ENCODE measurements at places on chromosomes 6 and 20. TPM values are rescaled to one million over a fixed set of nuclear protein-coding genes. Genes with fewer than 3 reads are reported as not detected.

ZC2HC1B gene
- total RNA-seq, result 1.5 TPM

PLCB4 gene
- total RNA-seq, result not detected

EPB41L1 gene
- total RNA-seq, result 0.64 TPM

CDC5L gene
- total RNA-seq, result 20.0 TPM

TAGAP gene
- total RNA-seq, result 129 TPM

C6orf141 gene
- not detected for total RNA-seq

GRCh38 chr6:134714679-134715078, 235.2 kb downstream of the ALDH8A1 start:
- DNase-seq, result no peak
- H3K4me1 ChIP-seq, result no peaks in the 10 kb centered on the region
- H3K27ac ChIP-seq, result no peak overlapping the region
- H3K27me3 ChIP-seq, result peaks cover 21% of the 10 kb centered on the region

DNA sequence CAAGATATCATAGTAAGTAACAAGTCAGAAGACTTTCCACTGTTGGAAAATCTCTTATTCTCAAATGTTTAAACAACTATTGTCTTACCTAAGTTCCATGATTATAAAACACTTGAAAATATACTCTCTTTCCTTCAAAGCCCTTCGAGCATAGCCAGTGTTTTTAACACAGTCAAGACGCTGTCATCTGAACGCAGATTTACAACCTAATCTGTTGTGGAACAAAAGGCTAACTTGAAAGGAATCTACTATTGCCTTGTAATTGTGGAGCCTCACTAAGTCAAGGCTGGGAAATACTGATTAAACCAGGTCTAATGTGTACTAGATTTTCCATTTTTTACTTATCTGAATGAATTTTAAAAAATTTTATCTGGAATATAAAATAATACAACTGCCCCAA, 205.8 kb downstream of the TRDN start:
- H3K36me3 ChIP-seq, result no peaks in the 10 kb centered on the region
- no peak overlapping the region for H3K4me3 ChIP-seq
- no peaks in the 10 kb centered on the region for H3K27me3 ChIP-seq
- no peak for DNase-seq

- H3K36me3 ChIP-seq, result peaks cover 10% of the 10 kb centered on the region
- H3K4me1 ChIP-seq, result peaks cover 4% of the 10 kb centered on the region
- no peak overlapping the region for H3K27ac ChIP-seq
- no peak for DNase-seq
Measured at GRCh38 chr6:107386340-107386739, 73.0 kb downstream of the PDSS2 start.

GRCh38 chr6:44737829-44738528, 350.5 kb downstream of the CDC5L start:
- H3K36me3 ChIP-seq, result no peaks in the 10 kb centered on the region
- no peak for DNase-seq
- H3K27me3 ChIP-seq, result no peaks in the 10 kb centered on the region
- H3K27ac ChIP-seq, result no peak overlapping the region
- H3K4me1 ChIP-seq, result peaks cover 1% of the 10 kb centered on the region

GRCh38 chr6:33391922-33392594, 435 bp downstream of the KIFC1 start:
- no peak for DNase-seq
- peak overlapping the region; percentile 79 for H3K4me3 ChIP-seq
- H3K36me3 ChIP-seq, result no peaks in the 10 kb centered on the region
- no peaks in the 10 kb centered on the region for H3K27me3 ChIP-seq
- peaks cover 25% of the 10 kb centered on the region for H3K4me1 ChIP-seq

DNA sequence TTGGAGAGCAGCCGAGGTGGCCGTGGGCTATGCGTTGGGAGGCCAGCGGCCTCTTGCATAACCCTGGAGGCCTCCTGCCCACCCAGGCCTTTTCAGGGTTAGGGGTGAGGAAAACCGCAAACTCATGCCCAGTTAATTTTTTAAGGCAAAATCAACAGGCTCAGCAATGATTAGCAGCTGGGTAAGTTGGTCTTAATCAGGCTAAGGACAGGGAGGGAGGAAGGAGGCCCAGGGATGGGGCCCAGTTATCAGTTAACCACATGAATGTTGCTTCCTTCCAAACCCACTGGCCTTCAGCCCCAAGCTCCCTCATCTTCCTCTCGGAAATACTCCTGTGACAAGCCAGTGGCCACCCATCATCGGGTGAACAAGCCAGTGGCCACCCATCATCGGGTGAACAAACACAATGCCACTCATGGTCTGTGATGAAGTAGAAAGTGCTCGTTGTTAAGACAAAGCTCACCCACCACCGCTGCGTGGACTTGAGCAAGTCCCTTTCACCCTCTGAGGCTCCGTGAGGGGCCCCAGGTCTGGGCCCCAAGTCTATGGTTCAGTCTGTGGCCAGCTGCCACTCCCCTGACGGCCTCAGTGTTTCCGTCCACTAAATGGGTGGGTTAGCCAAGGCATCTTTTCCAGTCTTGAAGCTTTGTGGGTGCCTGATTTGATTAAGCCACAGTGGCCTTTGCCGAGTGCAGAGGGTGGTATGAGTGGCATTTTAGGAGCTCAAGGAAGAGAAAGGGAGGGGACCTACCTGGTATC, 39.4 kb downstream of the HNF4A start:
- H3K4me1 ChIP-seq, result no peaks in the 10 kb centered on the region
- H3K27me3 ChIP-seq, result peaks cover 12% of the 10 kb centered on the region
- no peak overlapping the region for H3K4me3 ChIP-seq

DNA sequence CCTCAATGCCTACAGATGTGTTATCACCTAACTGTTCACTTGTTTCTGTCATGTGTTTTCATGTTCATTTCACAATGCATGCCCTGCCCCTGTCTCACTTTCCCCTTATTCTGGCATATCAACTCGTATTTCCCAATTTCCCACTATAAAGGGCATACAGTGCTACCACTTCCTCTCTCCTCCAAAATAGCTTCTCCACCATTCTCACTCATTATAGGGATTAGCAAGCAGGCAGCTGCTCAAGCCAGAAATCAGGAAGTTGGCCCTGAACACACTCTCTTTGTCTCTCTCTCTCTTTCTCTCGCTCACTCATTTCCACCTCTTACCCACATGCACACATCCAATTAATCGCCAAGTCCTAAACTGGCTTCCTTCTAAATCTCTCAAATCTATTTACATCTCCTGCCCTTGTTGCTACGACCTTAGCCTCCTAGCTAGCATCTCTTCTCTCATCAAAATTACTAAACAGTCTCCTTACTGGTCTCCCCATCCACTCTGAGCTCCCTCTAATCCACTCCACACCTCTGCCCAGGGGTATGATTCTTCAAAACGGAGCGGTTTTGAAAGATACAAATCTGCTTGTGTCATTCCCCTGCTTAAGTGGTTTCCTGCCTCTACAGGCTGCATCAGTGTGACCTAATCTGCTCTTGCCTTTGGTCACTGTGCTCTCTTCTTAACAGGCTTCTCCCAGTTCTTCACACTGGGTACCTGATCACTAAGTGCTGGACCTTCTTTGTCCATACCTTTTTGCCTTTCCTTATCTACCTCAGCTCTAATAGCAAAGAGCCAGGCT, 196.2 kb downstream of the BTBD9 start:
- no peak overlapping the region for H3K4me3 ChIP-seq
- H3K36me3 ChIP-seq, result no peaks in the 10 kb centered on the region
- no peak for DNase-seq
- peaks cover 10% of the 10 kb centered on the region for H3K4me1 ChIP-seq
- H3K27ac ChIP-seq, result no peak overlapping the region

DNA sequence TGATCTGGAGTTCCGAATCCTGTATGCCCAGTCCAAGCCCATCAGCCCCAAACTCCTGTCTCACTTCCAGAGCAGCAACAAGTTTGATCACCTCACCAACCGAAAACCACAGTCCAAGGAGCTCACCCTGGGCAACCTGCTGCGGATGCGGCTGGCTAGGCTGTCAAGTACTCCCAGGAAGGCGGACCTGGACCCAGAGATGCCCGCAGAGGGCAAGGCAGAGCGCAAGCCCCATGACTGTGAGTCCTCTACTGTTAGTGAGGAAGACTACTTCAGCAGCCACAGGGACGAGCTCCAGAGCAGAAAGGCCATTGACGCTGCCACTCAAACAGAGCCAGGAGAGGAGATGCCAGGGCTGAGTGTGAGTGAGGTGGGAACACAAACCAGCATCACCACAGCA, 10.5 kb upstream of the DHX35 start:
- no peaks in the 10 kb centered on the region for H3K36me3 ChIP-seq
- DNase-seq, result no peak
- no peaks in the 10 kb centered on the region for H3K4me1 ChIP-seq
- H3K27me3 ChIP-seq, result no peaks in the 10 kb centered on the region
- no peak overlapping the region for H3K4me3 ChIP-seq

GRCh38 chr6:152783217-152783878, 32.8 kb downstream of the VIP start:
- no peaks in the 10 kb centered on the region for H3K36me3 ChIP-seq
- H3K27ac ChIP-seq, result no peak overlapping the region
- no peaks in the 10 kb centered on the region for H3K27me3 ChIP-seq
- no peak overlapping the region for H3K4me3 ChIP-seq
- H3K4me1 ChIP-seq, result no peaks in the 10 kb centered on the region
- DNase-seq, result no peak

DNA sequence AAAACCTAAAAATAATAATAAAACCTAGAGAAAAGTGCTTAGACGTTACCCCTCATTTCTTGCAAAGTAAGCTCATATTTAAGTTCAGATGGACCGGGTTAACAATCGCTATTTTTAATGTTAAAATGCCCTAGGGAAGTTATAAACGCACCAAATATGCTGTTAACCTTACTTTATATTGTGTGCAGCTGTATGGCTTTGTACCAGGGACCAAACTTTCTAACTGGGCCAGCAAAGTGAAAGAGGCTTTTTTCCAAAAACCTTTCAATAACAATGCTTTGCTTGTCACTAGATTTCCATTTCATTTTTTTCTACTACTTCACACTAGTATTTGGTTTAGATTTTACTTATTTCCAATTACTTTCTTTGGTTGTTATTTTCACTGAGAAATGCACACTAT, 248.5 kb downstream of the FOXC1 start:
- H3K4me1 ChIP-seq, result peaks cover 43% of the 10 kb centered on the region
- no peaks in the 10 kb centered on the region for H3K27me3 ChIP-seq
- no peak for DNase-seq
- no peaks in the 10 kb centered on the region for H3K36me3 ChIP-seq
- no peak overlapping the region for H3K27ac ChIP-seq

- H3K36me3 ChIP-seq, result peaks cover 5% of the 10 kb centered on the region
- DNase-seq, result no peak
- H3K4me3 ChIP-seq, result peak overlapping the region; percentile 2
- H3K27ac ChIP-seq, result no peak overlapping the region
Measured at GRCh38 chr6:14266266-14266665, 148.7 kb downstream of the CD83 start.

Data from activated B cell treated with CpG ODN at 0.5 μM for 24 hours (primary cell).